ENCODE measurements at places on chromosomes 5 and 9.

GRCh38 chr5:14491015-14491915 lies 90.3 kb upstream of the OTULINL start:
- DNase-seq = peak; percentile 83

DNA sequence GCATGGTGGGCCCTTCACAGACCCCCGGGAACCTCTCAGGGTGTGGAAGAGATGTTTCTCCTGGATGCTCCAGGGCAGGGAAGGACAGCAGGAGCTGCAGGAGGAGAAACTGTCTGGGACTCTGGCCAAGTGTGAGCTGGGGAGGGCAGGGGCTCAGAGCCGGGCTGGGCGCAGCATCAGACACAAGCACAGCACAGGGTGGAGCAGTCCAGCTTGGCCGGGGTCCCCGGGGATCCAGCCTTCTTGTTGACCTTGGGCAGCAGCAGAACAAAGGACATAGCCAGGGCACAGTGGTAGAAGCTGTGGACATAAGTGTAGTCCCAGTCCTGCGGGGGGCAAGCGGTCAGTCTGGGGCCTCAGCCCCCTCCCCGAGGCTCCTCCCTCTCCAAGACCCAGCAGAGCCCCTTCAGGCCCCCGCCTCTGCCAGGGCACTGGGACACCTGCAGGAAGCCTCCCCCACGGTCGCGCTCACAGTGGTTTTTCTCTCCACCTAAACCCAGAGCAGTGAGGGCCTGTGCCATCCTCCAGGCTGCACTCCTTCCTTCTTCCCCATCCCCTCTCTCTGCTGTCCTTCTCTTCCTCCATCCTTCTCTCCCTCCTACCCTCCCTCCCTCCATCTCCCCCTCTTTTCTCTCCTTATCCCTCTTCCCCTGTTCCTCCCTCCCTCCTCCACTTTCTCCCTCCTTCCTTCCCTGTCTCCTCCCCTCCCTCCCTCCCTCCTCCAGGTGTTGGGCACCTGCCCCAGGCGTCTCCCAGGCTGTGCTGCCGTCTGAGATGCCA lies 10.1 kb downstream of the MYMK start:
- DNase-seq = peak; percentile 49

DNA sequence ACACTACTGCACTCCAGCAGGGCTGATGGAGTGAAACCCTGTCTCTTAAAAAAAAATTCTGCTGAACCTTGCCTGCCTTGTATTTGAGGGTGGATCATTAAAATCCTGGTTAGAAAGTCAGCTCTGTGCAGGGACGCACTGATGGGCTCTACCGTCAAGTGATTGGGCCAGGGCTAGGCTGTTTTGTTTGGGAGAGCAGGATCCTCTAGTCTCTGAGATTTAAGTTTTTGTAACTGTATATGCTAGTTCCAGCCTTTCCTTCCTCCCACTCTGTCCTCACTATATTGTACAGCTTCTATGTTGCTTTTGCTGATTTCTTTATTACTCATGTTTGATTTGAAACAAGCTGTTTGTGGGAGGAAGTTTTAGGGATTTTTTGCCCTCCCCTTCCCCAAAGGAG lies 11.5 kb downstream of the DDX4 start:
- no peak for DNase-seq

DNA sequence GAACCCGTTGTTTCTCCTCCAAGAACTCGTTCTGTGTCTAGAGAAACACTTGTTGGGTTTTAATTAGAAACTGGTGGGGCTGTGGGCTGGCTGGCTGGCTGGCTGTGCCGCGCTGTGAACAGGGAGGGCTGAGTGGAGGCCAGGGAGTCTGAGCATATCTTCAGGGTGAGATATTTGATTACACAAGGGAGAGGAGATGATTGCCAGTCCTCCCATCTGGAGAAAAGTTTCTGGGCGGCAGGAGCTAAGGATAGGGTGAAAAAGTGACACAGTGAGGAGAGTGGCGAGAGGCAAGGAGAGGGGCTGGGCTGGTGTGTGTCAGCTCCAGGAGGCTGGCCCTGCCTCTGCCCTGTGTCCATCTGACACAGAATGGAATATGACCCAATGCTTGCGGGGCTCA lies 63.0 kb downstream of the GDNF start:
- peak; percentile 78 for DNase-seq

GRCh38 chr5:142748132-142748531 lies 22.0 kb upstream of the ARHGAP26 start:
- DNase-seq = peak; percentile 62

Measured in fibroblast of the aortic adventitia (primary cell).